ENCODE measurements at places on chromosomes 2 and 18.

- no peak for DNase-seq
Measured at GRCh38 chr18:78805840-78806239, 173.8 kb upstream of the SALL3 start.

GRCh38 chr2:203553784-203554183, 18.7 kb upstream of the RAPH1 start:
- DNase-seq = no peak

DNA sequence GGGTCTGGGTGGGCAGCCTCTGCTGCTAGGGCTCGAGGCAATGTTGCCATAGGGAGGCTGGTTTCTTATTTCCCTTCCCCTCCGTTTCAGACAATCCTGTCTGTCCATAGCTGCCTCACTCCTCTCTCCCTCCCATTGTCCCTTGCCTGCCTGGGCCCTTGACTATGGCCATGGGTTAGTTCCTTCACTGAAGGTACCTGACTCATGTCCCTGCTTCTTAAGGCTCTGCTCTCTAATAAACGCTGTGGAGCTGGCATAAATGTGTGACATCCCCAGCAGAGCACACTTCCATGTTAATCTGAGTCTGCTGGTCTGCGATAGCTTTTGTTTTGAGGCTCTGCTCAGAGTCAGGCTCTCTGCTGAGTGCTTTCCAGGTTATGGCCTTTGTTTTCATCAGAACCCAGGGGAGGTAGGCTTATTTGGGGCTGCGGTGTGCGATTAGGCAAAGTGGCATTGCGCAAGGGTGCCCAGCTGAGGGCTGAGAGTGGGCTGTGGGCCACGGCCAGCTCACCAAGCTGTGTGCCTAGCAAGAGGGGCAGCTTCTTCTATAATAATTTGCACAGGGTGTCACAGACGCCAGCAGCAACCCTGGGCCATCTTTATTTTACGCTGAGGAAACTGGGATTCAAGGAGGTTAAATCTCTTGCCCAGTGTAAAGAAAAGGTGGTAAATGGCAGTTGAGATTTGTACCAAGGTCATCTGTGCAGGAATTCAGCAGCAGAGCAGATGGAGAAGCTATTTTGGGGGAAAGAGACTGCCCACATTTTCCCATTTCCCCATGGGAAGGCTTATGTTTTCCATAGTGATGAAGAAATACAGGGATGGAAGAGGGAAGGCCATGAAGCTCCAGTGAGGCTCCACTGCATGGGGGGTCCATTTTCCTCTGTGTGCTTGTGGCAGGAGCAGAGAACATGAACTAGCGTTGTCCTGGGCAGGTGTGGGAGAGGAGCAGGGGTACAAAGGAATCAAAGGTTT, 25.6 kb downstream of the MRPL33 start:
- DNase-seq = no peak

DNA sequence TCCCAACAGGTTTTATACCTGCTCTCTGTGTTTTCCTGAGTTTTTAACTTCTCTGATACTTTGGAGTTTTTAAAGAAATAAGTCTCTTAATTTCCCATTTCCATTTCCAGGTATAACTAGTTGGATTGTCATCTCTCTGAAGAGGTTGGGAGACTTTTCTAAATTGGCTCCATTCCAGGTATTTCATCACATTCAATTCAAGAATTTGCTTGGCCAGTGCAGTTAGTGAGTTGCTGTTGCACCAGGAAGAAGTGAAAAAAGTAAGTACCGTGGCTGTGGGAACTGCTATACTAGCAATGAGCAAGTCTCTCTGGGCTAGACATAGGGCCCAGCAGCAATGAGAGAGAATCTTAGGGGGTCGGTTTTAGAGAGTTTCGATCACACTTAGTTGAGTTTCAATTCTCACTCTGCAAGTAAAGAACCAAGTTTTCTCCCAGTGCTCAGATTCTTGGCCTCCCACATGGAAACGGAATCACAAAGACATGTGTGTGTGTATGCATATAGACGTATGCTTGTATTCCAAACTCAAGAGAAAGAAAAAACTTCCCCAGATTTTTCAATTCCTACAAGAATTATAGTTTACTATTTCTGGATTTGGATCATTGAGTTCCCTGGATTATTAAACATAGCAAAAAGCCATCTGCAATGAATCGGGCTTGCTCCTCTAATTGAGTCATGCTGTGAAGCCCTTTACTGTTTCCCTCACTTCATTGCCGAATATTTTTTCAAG, 894.4 kb downstream of the BCL11A start:
- DNase-seq = no peak

- DNase-seq = no peak
Measured at GRCh38 chr2:109702250-109702985, 88.3 kb downstream of the SOWAHC start.

DNA sequence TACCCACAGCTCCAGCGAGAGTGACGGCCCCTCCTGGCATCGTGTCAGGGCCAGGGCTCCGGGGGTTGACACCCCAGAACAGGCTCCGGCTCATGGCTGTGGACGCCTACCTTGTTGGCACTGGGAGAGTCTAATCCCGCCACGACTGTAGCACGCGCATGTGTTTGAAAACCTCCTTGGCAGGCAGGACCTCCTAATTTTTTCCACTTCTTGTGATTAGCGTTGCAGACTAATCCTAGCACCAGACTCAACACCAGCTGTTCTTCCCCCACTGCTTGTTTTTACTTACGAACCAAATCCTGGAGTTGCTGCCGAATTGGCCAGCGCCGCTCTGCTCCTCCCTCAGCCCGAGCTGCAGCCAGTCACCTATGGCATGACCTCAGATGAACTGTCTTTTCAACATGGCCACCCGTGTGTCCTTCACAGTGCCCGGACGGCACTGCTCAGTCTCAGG, 110.7 kb downstream of the KLHL29 start:
- no peak for DNase-seq

DNA sequence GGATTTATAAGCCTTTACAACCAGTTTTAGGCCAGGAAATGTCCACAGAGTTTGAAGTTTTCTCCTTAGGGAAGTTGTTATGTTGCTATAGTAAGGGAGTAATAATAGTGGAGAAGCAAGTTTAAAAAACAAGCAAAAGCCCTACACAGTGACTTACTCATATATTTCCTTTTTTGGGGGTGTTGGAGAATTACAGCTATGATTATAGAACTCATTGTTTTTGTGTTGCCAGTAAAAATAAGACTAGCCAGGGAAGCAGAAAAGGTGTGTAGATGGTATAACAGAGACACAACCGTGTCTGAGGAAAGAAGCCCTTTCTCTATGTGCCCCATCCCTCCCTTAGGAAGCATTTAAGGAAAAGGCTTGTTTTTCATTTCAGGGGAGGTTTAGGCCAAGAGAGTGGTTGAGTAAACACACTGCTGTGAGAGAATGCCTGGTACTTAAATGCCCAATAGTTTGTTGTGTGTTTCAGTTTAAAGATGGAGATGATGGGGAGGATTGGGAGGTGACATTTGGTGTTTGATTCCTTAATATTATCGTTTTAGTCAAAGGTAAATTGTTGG, 2.3 kb downstream of the VAPA start:
- DNase-seq = no peak

- DNase-seq = no peak
Measured at GRCh38 chr2:162029287-162029901, 44.6 kb downstream of the DPP4 start.

GRCh38 chr2:19542796-19543662, 184.6 kb upstream of the OSR1 start:
- DNase-seq = no peak

- no peak for DNase-seq
Measured at GRCh38 chr2:181290182-181290581, 167.0 kb upstream of the ITGA4 start.

DNA sequence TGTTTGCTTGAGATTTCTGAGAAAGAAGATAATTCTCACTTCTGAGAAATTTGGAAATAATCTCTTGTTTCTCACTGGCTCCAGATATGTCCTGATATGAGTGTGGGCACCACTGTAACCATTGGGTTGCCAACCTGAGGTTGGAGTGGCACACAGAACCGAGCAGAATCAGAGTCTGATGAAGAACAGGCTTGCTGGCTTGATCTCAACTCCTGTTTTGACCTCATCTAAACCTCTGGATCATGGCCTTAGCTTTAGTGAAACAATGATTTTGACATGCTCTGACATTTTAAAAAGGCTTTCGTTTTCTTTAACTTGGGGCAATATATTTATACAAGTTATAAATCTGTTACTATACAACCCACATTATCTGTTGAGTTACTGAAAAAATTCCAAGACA, 548.0 kb downstream of the IRS1 start:
- DNase-seq = no peak

GRCh38 chr2:175309799-175310198, 128.3 kb upstream of the ATP5MC3 start:
- no peak for DNase-seq

DNA sequence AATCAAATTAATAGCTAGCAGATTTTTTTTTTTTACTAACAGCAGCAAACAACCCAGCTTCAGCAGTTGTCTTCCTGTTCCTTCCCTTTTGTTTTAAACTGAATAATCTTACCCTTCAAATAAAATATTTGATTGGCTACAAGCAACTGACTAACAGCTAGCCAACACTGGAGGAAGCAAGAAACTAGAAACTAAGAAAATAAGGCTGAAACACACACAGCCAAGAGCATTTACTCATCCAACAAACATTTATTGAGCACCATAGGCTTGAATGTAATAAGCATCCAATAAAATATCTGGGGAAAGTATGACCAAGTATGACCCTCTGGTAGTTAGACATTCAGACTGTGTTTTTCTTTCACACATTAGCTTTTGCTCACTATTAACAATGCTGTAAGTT, 189.2 kb downstream of the CD226 start:
- no peak for DNase-seq

GRCh38 chr2:8502316-8502715, 179.5 kb upstream of the ID2 start:
- DNase-seq = no peak

- DNase-seq = no peak
Measured at GRCh38 chr2:127762846-127763245, 48.1 kb downstream of the WDR33 start.

DNA sequence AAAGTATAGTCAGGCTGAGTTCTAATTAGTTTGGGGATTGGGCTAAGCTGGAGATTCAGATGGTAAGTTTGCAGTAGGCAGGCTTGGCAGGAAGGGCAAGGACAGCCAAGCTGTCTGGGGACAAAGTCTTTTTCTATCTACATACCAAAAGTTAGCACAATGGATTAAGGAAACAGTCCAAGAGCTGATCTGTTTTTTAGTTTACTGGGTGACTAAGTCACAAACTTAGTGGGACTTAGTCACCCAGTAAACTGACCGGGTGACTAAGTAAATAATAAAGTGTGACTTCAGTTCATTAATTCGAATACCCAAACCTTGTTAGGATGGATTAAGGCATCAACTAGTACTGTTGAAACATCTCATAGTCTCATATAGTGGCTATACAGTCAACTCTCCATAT, 1386.0 kb upstream of the CELF4 start:
- DNase-seq = no peak

- DNase-seq = no peak
Measured at GRCh38 chr2:217326238-217327022, 466.6 kb upstream of the TNP1 start.

- no peak for DNase-seq
Measured at GRCh38 chr2:3692375-3692774, 11.0 kb upstream of the DCDC2C start.

GRCh38 chr2:38274286-38275276, 102.5 kb downstream of the ATL2 start:
- DNase-seq = peak; percentile 65

DNA sequence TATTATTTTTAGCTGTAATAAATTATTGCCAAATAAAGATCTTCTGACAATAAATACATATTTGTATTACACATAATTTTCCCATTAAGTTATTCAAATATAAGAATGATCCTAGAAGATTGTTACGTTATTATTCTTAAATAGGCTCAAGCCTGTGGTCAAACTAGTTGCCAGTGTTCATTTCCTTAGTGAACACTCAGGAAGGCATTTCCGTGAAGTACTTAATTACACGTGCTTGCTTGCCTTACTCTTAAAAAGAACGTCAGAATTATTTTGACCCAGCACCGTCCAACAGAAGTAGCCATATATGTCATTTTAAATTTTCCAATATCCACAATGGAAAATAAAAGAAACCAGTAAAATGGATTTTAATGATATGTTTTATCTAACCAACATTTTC, 249.8 kb downstream of the TXNL1 start:
- no peak for DNase-seq

DNA sequence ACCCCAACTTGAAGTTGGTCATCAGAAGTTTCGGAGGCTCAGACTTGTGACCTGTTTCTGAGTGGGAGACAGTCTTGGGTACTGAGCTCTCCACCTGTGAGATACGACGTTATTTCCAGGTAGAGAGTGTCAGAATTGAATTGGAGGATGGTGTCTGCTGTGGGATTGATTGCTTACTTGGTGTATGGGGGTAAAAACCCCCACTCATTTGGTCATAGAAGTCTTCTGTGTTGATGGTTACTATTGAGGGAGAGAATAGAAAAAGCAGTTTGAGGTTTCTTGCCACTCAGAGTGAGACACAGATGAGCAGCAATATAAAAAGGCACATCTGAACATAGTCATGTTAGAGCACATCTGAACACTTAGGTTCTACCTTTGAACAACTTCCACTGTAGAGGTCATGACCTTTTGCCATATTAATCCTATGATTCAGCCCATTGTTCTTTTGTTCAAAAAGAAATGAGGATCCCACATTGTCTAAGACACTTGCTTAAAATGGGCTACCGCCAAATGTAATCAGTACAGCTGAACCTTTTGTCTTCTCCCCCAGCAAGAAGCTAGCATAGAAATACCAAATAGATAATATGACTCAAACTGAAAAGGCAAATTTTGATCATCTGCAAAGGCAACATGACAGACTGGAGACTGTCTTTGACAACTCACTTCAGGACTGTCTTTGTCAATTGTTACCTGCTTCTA, 73.3 kb downstream of the NAB1 start:
- DNase-seq = peak; percentile 79

DNA sequence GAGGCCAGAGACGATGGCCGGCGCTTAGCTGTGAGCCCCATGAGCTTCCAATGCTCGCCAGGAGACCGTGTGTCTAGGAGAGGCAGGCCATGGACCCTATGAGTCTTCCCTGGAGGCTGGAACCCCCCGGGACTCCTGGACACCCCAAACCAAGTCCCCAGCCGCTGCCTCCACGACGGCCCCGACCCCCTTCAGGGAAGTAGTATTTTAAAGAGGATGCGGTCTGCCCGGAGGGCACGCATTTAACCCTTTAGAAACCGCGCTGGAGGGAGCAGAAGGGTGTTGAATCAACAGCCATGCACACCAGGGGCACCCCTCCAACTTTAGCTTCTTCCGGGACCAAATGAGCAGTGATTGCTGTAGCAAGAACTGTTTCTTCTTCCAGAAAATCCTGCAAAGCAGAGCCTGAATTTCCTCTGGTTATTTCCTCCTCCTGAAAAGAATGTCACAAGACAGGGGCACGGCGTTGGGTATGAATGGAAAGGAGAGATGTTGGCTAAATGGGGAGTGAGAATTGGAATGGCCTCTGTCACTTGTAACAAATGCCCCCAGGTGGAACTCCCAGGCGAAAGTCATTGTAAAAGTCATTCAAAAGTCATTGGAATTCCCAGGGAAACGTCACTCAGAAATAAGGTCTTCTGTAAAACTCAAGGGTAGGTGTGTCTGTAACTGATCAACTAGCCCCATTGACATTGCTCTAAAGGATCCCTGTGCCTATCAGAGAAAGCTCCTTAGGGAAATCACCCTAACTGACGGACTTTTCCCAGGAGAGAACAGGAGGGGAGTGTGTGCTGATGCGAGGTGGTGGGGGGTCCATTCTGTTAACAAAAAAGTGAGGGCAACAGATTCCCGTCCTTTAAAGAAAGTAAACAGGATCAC, 5.8 kb upstream of the GBX2 start:
- DNase-seq = no peak

GRCh38 chr2:60523963-60524362, 29.5 kb downstream of the BCL11A start:
- DNase-seq = no peak

GRCh38 chr2:54704688-54705605, 18.5 kb upstream of the EML6 start:
- DNase-seq = no peak

GRCh38 chr2:106919012-106919411, 33.0 kb upstream of the ST6GAL2 start:
- DNase-seq = no peak
